ENCODE measurements at places on chromosomes 2 and 18.
A peak's percentile ranks its signal among the peaks of the same experiment; 100 is the strongest.

GRCh38 chr2:12168354-12168753 is 421.9 kb downstream of the LPIN1 start:
- no peak for DNase-seq

DNA sequence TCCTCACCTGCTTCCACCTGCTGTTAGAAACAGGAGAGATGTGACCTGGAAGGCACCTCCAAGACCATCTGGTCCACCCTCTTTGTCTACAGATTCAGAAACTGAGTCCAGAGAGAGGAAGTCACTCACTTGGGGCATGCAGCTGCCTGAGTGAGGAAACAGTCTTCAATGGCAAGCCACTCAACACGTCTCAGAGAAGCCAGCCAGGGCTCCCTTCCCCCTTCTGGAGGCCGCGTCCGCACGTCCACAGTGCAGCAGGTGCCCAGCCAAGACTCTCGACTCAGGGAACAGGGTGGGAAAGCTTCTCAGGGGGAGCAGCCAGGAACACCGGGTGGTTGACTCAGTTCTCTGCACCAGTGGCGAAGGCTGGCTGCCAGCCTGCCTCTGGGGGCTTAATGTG is 201.7 kb downstream of the BCL11A start:
- DNase-seq, result no peak

GRCh38 chr2:42931818-42932195 is 139.4 kb upstream of the HAAO start:
- no peak for DNase-seq

DNA sequence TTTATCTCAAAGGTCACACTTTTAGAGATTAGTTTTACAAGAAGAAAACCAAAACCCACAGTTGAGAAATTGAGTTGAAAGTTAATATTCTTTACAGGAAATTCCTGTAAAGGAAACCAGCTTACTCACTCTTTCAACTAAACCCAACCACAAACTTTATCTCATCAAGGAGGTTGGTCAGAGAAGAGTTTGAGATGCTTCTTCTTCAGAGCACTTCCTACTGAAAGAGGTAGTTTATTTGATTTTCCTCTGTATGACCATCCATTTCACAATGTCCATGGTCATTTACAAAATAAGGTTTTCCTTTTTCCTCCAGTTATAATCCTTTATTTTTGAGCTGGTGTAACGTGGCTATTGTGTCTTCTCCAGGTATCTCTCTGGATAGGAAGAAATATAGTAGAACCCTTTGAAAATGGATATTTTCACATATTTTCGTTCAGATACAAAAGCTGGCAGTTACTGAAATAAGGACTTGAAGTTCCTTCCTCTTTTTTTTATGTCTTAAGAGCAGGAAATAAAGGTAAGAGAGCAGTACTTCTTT is 4.5 kb upstream of the IL18RAP start:
- peak; percentile 79 for DNase-seq

- DNase-seq, result no peak
These were observed 81.3 kb upstream of the SETBP1 start for GRCh38 chr18:44599412-44599811.

DNA sequence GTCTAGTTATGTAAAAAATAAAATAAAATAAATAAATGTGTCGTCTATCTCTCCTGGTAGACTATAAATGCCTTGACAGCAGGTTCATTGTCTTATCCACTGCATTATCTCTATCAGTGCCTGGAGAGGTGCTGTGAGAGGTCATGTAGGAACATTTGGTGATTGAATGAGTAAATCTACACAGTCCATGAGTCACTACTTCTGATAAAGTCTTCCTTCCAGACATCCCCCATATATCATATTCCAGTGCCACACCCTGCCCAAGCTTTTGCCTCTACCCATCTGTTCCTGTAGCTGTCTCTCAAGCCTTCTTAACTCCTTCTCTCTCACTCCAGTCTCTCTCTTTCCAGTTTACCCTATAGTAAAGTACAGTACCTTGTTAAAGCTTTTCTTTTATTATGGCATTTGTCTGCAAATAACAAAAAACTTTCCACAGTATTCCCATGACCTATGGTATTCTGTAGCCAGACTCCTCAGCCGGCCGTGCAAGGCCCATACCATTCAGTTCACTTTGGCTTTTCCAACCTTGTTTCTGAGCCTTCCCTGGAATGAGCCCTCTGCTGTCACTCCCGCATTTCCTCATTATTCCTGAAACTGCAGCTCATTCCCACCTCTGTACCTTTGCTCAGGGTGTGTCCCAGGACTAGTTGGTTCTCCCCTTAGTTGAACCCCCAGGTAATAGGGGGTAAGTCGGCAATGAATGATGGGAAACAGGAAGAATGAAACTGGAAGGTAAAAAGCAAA is 37.5 kb downstream of the ANXA4 start:
- DNase-seq, result no peak

DNA sequence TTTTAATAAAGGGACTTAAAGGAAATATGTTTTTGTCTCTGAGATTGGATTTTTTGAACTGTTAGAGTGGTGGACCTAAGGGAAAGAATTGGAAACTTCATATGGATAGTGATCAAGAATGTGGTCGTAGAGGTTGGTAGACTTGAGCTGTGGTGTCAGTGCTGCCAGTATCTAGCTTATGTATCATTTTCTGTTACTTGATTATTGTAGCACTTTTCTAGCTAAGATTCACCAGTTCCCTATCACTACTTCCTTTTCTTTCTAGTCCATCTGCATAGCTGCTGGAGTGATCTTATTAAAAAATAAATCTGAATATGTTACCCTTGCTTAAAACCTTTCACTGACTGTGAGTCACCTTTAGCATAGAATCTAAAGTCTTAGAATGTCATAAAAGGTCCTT is 6.0 kb downstream of the ACVR2A start:
- no peak for DNase-seq

- DNase-seq, result no peak
These were observed 14.8 kb upstream of the BBS5 start for GRCh38 chr2:169464466-169464865.
